Stimulated activated CD8-positive, alpha-beta memory T cell treated with anti-CD3 and anti-CD28 coated beads, Interleukin-2, amount 100 ng/mL, for 1 hour (primary cell): ENCODE measurements at places on chromosomes 7 and 10.

DNA sequence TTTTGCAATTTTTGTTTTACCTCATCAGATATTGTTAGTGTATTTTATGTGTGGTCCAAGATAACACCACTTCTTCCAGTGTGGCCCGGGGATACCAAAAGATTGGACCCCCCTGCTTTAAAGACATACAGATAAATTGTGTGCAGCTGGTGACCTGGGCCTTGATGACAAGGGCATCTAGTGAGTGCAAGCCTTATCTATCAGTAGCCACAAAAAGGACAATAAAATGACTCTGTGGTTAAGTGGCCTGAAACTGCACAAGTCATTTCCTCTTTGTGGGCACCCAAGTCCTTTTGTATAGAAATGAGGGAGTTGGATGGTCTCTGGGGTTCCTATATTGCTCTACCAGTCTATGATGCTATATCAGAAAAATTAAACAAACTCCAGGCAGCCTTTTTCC lies 98.1 kb downstream of the PARD3 start:
- no peak for DNase-seq

DNA sequence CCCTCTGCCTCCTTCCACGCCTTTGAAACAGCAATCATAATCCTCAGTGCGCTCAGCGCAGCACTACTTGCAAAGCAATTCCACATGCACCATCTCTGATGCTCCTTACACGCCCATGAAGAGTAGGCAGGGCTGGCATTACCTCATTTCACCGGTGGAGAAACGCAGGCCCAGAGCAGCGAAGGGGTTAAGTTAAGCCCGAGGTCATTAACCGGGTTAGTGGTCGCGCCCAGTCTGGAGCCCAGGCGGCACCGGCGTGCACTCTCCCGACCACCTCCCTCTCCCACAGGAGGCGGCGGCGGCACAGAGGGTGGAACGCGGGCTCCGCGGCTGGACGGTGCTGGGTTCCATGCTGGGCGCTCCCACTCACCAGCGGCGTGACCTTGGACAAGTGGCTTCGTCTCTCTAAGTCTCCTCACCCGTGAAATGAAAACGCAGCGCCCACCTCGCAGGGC lies 515 bp downstream of the FASTK start:
- no peak for DNase-seq

DNA sequence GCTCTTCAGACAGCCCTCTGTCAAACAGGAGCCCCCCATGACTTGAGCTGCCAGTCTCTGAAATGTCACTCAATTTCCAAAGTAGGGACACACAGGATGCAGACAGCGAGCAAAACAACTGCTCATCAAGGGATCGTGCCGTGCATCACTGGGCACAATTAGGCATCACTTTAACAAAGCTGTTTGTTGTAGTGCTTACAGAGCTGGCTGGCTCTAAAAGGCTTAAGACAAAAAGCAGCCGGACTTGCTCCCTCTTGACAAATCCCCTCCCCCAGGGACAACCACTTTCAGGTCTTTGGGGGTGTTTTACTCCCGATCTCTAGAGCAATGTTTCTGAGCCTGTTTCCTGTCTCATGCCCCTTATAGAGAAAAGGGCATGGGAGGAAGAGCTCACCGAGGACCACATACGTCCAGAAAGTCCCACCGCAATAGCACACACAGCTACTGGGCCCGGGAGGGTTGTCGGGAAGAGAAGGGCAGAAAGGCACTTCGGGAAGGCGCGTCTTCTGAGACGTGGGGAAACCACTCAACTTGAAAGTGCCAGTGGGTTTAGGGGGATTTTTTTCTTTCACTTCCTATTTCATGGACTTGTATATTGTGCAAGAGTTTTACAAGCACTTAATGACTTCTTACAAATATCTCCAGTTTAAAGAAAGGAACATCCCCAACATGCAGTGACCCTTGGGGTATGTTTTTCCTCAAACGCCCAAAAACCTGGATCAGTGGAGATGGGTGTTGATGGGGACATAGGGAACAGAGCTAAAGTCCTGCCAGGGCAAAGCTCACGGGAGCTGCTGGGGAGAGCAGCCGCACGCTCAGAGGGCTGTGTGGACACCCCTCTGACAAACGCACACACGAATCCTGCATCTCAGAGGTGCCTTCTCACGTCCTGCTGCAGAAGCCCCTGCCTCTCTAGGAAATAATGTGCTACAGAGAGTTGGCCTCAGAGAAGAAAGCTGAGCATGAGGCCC lies 27.1 kb downstream of the LRRC20 start:
- no peak for DNase-seq

- no peak for DNase-seq
Measured at GRCh38 chr10:8058274-8059111, 4.0 kb downstream of the GATA3 start.

- DNase-seq = no peak
Measured at GRCh38 chr7:25923741-25924460, 228.1 kb upstream of the NFE2L3 start.
